CD4-positive, alpha-beta T cell treated with Interleukin-1 beta for 1 hour (primary cell): ENCODE measurements at places on chromosomes 5 and 9.

- DNase-seq, result no peak
Observed at GRCh38 chr5:154784856-154785255, 29.7 kb downstream of the LARP1 start.

GRCh38 chr9:105711867-105712266, 17.5 kb downstream of the TMEM38B start:
- no peak for DNase-seq

DNA sequence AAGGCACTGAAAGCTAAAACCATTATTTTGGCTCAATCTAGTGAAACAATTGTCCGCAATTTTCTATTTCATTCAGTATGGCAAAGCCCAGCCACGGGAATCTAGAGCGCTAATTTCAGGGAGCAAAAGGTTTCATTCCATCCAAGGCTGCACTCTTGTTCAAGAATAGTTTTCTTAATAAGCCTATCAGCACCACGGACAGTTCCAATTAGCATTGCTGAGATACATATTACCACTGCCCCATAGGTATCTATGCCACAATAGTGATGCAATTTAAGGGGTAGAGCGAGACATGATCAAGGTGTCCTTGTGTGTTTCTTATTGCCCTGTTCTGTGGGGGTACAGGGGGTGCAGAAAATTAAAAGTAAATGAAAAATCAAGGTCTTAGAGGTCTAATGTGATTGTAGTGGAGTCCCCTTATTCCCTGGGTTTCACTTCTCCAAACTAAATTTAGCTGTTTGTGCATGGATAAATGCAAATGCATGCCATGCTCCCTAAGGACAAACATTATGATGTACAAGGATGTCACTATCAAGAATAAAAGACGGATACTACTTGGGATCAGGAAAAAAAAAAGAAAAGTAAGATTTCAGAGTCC, 45.5 kb downstream of the SPOCK1 start:
- DNase-seq, result no peak

GRCh38 chr5:151257731-151258181, 4.8 kb downstream of the GM2A start:
- no peak for DNase-seq

DNA sequence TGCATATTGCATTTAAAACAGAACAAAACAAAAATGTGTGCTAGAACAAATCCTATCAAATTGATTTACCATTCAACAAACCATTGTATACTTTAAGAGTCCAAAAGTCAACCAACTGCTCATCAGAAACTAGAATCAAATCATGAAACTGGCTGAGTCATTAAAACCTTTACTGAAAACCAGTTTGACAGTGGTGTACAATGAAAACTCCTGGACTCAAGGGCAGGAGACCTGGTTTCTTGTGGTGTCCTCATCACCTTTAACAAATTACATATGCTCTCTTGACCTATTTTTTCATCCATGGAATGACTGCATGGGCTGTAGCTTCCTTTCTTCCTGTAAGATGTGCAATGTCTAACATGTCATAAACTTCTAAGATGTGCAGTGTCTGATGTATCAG, 315.3 kb upstream of the SLC30A5 start:
- DNase-seq, result no peak

GRCh38 chr5:117107859-117108258, 533.2 kb upstream of the SEMA6A start:
- no peak for DNase-seq

GRCh38 chr9:135858491-135859185, 48.7 kb downstream of the CAMSAP1 start:
- DNase-seq, result no peak

DNA sequence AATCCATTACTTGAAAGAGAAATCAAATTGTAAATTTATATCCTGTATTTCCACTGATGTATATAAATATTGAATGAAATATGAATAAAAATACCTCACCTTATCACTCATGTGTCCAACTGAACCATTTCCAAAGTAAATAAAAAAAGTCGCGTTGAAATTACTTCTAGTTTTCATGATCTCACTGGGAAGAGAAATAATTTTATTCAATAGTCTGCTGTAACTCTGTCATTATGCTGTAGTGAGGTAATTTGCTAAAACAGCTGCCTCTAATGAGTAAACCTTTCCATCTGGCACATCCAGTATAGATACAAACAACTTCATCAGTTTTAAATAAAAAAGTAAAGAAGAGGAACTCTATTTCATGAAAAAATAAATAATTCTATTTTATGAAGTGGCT, 611.5 kb downstream of the ZNF608 start:
- no peak for DNase-seq

- no peak for DNase-seq
Observed at GRCh38 chr9:89412541-89412940, 85.4 kb downstream of the SEMA4D start.

DNA sequence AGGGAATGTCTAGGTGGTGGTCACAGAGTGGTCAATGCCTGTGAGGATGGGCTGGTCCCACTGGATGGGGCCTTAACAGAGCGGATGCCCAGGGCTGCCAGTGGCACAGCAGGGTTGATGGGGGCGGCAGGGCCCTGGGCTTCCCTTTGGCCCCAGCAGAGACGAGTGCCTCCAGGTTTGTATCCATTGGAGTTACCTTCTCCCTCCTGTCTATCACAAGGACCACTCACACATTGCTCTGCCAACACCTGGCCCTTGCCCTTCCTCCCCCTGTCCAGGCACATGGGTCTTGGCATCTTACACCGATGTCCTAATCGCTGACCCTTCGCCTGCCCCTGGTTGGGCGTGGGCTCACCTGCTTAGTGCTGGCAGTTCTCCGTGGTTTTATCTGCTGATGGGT, 26.2 kb upstream of the IRX4 start:
- no peak for DNase-seq

GRCh38 chr9:134971696-134972095, 54.0 kb upstream of the FCN1 start:
- DNase-seq, result no peak

- no peak for DNase-seq
Observed at GRCh38 chr5:132267931-132268768, 10.7 kb downstream of the PDLIM4 start.
